ENCODE measurements at places on chromosomes 11 and 22.

DNA sequence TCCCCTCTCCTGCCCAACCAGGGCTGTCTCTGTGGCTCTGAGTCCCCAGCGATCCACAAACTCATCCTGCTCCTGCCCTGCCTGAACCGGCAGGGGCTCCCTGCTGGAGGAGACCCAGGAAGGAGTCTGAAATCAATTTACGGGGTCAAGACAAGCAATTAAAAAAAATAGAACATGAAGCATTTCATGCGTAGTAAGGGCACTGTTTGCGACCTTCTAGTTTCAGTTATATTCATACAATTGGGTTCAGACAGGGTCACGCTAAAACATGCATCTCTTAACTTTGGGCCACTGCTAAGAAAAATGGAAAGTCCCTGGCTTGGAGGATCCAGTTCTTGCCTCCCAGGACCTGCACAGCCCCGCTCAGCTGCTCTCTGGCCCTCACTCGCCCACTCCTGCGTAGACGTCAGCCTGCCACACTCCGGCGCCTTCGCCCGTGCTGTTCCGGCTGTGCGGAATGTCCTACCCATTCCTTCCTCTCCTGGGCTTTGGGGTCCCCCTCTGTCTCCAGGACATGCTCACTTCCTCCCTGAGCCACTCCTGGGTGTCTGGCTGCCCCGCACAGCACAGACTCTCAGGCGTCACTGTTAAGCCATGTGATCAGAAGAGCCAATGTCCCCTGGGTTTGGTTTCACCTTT lies 12.8 kb downstream of the NFAM1 start:
- DNase-seq, result no peak

GRCh38 chr11:100777103-100777502 lies 90.0 kb downstream of the ARHGAP42 start:
- DNase-seq, result no peak

DNA sequence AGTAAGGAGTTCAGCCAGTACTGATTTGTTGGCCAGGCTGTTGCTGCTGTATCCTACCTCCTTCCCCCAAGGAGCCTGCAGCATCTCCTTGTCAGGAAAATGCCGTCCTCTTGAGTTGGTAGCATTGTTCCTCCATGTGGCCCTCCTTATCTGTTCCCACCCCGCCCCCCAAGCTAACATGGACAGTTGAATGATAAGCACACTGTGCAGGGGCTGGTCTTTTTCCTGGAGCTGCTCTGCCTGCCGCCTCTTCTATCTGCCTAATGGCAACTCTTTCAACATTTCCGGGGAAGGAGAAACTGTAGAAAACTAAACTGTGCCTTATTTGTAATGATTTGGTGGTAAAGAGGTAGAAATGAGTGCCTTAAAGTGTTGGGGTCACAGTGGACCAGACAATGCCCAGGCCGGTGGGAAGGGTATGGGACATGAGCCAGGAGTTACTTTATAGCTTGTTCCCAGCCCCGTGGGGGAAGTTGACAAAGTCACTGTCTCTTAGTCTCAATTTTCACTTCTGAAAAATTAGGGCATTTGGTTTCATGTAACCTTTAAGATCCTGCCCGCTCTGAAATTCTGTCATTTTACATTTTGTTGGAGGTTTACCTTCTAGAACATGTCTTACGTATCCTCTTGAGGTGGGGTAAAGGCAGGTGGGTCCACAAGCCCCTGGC lies 4.5 kb downstream of the FAM118A start:
- no peak for DNase-seq

GRCh38 chr11:2554338-2555207 lies 109.8 kb downstream of the KCNQ1 start:
- DNase-seq, result no peak

DNA sequence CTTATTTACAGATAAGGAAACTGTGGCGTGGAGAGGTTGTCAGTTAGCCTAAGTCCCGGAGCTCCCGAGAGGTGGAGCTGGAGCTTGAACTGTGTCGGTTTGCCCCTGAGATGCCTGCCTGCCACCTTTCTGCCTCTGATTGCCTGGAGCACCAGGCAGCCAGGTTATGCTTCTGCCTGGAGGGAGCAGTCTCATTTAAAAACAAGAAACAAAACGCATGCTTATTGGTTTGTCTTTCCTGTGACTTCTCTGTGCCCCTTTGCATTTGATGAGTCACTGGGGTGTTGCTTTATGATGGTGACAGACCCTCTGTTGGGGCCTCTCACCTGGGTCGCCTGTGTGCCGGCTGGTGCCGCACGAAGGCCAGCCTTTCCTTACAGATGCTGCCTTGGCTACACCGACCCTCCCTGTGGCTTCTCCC lies 12.2 kb downstream of the AP2A2 start:
- no peak for DNase-seq

GRCh38 chr11:132248580-132248979 lies 878.2 kb downstream of the NTM start:
- no peak for DNase-seq

- DNase-seq, result no peak
These were observed 89.5 kb upstream of the B3GAT1 start for GRCh38 chr11:134501406-134502152.

DNA sequence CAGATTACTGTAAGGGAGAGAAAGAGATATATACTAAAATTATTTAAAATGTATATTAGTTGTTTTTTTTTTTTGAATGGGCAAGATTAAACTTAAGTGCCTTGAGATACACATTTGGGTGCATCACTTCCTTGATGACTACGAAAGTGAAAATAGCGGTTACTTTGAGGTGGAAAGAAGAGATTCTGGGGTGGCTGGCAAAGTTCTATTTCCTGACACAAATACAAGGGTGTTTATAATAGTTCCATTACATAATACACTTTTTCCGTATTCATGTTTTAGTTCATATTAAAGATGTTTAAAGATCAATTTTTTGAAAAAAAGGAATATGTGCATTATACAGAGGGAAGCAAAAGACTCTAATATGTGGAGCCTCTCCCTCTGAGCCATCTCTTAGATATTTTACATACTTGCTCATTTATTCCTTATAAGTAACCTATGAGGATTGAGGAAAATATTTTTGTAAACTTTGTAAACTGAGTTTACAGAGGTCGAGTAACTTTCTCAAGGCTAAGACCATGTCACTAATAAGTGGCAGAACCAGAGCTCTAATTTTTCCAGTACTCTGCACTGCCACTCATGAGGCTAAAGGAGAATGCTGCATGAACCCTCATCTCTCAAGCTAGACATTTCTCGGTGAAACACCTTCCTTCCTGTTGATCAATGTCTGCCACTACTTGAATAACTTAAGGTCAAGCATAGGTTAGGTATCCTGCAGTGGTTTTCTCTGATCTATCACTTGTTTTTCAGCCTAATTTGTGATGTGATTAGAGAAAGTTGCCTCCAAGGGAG lies 58.6 kb downstream of the DDIAS start:
- DNase-seq, result peak; percentile 83

DNA sequence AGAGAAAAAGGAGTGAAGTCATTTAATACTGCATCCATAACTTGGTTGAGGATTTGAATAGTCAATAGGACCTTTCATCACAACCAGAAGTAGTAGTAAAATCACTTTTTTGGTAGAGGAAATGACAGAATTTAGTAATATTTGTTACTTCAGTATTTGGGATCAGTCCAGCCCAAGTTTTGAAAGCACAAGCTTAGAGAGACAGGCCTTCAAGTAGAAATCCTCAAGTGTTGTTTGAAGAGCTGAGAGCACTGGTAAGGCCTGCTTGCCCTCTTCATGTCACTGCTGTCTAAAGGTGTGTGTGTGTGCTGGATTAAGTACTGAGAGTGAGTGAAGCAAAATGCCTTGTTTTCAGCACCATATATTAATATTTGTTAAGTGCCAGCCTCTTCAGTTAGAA lies 137.3 kb downstream of the WNT11 start:
- no peak for DNase-seq

- DNase-seq, result peak; percentile 61
These were observed 70.1 kb upstream of the PICALM start for GRCh38 chr11:86138958-86139357.

DNA sequence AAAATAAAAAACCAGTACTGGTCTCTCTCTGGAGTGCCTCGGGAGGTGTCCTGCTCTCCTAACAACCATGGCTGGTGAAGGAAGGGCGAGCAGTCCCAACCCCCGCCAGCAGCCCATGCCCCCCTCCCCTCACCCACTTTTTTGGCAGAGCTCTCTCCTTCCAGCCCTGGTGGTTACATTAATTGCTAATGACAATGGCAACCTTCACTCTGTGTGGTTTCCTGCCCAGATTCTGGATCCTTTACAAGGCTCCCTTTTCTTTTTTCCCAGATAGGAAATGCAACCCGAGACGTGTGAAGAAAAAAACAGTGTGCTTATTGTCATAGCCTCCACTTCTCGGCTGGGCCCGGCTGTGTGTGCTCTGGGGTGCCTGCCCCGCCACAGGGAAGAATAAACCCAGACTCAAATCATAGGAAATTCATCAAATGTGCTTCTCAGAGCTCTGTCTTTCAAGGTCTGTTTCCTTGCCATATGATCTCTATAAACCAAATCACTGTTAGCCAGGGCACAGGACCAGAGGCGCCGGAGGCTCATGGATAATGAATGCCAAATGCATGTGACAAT lies 513.0 kb downstream of the SOX6 start:
- DNase-seq, result no peak

- no peak for DNase-seq
These were observed 18.9 kb downstream of the CXCR5 start for GRCh38 chr11:118902336-118903203.

GRCh38 chr22:30774566-30774965 lies 79.9 kb downstream of the OSBP2 start:
- DNase-seq, result no peak

DNA sequence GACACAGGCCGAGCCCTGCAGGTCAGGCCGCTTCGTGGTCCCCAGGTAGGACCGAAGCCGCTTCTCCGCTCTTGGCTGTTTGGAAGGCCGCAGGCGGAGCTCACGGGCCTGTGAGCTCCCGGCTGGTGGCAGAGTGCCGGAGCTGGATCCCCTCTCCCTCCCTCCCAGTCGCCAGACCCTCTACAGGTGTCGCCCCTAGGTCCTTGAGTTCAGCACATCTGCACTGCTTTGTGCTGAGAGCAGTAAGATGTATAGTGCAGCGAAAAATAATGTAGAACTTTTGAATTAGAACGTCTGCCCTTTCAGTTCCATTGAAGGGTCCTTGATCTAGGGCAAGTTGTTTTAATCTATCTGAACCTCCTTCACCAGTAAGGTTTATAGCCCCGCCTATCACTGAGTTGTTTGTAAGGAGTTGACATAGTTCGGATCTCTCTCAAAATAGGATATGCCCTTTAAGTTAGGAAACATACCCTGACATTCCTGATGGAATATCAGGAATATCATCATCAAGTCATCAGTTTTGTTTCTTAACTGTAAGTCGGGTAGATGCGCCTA lies 419 bp downstream of the ANKRD49 start:
- DNase-seq, result no peak

DNA sequence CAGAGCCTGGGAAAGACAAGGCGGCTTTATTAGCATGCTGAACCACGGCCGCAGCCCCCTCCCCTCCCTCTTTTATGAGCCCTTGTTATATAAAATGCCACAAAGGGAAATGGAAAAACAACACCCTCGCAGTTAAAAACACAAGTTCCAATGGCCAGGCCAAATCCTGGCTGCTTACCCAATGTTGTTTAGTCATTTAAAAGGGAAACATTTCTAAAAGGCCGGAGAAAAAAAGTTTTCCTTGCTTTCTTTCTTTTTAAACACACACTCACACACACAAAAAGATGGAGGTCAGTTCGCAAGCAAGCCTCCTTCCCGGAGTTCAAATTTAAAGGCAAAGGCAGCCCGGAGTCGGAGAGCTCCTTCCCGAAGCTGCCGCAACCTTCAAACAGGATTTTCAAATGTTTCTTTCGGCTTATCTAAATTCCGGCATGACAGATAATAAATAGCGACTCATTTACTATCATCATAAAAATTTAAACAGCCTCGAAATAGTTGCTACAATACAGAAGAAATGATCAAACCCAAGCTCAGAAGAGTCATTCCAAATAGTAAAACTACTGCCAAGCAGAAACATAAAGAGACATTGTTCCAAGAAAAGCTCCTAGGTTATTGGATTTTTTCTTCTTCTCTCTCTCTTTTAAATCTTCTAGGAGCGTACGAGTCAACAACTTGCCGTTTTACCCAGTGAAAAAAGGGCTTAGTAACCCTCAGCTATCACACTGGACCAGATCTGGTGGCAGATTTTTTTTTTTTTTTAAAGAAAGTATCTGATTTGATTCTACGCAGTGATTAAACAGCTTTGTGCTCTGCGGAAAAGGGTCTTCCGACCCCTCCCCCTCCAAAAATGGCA lies 3.5 kb downstream of the PHF21B start:
- DNase-seq, result no peak

- DNase-seq, result no peak
These were observed 802.7 kb downstream of the METTL15 start for GRCh38 chr11:28910926-28911325.

DNA sequence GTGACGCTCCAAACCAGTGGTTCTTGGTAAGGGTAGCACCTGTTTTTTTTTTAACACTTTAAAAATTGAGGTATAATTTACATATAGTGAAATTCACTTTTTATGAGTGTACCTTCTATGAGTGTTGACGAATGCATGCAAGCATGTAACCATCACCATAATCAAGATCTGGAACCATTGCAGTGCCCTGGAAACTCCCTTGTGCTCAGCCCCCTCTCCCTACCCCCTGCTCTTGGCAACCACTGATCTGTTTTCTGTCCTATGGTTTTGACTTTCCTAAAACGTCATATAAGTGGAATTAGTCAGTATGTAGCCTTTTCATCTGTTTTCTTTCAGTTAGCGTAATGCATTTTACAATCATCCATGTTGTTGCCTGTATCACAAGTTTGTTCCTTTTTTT lies 212.2 kb downstream of the GRIK4 start:
- DNase-seq, result no peak

- DNase-seq, result no peak
These were observed 118.7 kb upstream of the LARGE1 start for GRCh38 chr22:34038801-34039555.

GRCh38 chr22:30969532-30970355 lies 679 bp downstream of the TUG1 start:
- DNase-seq, result peak; percentile 59

- DNase-seq, result no peak
These were observed 8.6 kb upstream of the EIF3M start for GRCh38 chr11:32575070-32575469.

GRCh38 chr11:74057249-74058151 lies 48.6 kb upstream of the UCP3 start:
- DNase-seq, result no peak

- no peak for DNase-seq
These were observed 76.4 kb upstream of the NNMT start for GRCh38 chr11:114219559-114220349.

- no peak for DNase-seq
These were observed 29.7 kb downstream of the CELSR1 start for GRCh38 chr22:46507451-46508425.

All from CD4-positive, alpha-beta T cell treated with Interleukin-17A for 1 hour (primary cell).